ENCODE measurements at places on chromosomes 5 and 9.

DNA sequence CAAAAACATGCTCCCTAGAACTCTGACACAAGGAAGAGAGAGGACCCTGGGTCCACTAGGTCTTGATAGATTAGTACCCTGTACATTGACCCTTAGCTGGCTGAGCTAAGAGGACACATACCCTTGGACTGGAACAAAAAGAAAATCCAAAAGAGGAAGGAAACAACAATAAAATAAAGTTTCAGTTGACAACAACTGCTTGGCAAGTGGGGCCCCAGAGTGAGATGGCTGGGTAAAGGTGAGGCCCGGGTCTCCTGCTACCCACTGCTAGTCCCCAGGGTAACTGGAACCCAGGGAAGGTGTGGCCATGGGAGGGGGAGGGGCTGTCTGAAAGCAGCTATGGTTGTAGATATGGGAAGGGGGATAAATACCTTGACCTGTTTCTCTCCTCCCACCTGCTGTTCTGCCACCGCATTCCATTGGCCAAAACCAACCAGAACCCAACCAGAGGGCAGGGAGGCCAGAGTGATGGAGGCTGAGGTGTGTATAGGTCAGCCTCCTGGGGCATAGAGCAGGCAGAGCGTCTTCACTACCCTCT lies 11.7 kb downstream of the TAL2 start:
- no peak for DNase-seq

DNA sequence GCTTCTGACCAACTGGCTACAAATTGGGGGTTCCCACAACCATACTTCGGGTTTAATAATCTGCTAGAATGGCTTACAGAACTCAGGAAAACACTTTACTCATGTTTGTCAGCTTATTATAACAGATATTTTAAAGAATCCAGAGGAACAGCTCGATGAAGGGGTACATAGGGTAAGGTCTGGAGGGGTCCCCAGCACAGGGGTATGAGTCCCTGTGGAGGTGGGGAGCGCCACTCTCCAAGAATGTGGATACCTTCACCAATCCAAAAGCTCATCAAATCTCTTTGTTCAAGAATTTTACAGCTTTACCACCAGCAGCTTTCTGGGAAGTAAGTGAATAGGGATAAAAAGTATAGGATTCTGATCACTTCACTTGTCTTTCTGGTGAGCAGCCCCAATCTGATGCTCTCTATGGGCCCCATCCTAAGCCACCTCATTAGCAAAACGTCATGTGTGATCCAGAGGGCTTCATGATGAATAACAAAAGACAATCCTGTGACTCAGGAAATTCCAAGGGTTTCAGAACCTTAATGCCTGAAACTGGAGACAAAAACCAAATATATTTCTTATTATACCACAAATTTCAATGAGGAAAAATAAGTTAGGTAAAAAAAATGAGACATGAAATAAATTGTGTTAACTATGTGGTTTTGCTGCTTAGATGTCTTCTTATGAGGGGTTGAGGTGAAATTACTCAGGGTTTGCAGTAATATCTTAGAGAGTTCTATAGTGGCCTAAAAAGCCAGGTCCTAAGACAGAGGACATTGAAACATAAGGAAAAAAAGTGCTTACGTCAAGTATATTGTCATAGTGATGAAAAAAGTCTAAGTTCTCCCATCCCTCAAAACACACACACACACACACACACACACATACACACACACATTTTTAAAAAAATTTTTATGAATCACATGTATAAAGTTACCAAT lies 290.5 kb downstream of the ANXA1 start:
- no peak for DNase-seq

DNA sequence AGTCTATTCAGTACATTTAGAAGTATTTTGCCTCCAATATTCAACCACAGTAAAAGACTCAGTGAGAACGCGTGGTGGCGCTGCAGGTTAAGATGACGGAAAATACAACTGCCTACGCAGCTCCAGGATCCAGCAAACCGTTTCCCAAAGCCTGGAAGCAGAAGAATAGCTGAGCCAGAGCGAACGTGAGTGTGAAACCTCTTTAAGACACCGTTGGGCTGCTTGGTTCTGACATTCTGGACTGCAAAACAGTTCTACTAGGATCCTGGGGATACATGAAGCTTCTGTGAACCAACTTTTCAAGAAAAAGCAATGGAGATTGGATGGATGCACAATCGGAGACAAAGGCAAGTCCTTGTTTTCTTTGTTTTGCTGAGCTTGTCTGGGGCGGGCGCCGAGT lies at the start of gene PCDHB16:
TSS of gene PCDHB16 (plus strand) at position 140 of the 400 bp plus-strand sequence. CDS start at position 313, 173 bp downstream.
- DNase-seq: no peak

- DNase-seq: no peak
Observed at GRCh38 chr5:132639706-132640130, 18.3 kb upstream of the IL13 start.

DNA sequence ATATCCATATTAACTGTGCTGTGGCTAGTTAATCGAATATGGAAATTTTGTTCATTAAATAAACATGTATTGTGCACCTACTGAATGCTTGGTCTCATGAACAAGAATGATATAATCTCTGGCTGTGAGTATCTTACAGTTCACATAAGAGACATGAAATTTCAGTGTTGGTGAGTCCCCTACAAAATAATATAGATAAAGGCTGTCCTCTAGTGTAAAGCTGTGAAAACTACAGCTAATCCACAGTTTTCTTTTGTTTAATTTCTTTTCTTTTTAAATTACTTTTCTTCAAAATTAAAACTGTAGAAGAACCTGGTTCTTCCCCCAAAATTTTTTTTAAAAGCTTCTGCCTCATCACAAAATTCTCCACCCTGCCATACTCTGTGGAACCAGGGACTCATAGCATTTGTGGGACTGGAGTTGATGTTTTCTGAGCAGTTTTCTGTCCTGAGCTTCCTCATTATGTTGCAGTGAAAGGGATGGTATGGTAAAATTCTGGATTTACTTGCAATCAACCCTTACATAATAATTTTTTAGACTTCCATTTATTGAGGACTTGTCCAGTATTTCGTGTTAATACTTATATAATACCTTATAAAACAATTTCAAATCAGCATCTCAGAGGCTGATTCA lies 135.0 kb downstream of the STK32A start:
- DNase-seq: no peak

DNA sequence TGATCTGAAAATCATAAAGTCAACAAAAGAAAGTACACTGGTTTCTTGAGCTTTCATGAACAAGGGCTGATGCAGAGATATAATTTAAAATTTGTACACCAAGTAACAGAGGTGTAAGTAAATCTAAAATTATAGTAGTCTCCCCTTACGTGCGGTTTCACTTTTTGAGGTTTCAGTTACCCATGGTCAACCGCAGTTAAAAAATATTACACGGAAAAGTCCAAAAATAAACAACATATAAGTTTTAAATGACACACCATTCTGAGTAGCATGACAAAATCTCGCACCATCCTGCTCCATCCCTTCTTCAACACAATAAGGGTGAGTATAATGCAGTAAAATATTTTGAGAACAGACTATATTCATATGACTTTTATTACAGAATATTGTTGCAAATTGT lies 54.4 kb downstream of the AUH start:
- DNase-seq: no peak

- DNase-seq: no peak
Observed at GRCh38 chr9:130713286-130713960, 19.8 kb downstream of the EXOSC2 start.

- DNase-seq: no peak
Observed at GRCh38 chr9:74760031-74760700, 127.6 kb downstream of the TRPM6 start.

DNA sequence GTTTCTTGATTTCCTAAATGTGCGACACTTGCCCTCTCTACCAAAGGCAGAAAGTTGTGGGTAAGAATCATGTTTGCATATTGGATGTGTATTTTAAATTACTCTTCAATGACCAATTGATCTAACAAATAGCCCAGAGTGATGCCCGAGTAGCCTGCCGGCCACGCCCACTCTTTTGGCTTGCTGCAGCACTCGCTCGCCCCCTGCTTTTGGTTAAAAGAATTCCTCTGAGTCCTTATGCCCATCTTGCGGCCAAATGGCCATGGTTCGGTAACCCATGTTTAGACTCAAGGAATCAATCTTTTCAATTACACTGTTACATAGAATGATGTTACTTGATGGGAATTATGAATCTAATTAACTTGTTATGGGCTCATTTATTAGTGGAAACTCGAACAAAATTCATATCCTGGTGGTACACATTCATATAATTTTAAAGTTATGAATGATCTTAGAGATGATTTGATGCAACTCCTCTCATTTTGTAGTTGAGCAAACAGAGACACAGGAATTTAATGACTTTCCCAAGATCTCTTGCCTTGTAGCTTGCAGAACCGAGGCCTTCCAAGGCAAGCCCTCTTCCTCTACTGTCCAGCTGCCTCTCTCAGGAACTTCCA lies 36.5 kb downstream of the PPIC start:
- peak; percentile 38 for DNase-seq

GRCh38 chr9:1051210-1051583 lies 1.0 kb downstream of the DMRT2 start:
- DNase-seq: no peak

- DNase-seq: no peak
Observed at GRCh38 chr5:170300361-170301013, 2.9 kb upstream of the LCP2 start.

GRCh38 chr9:123089040-123089439 lies 55.6 kb downstream of the GPR21 start:
- DNase-seq: no peak

DNA sequence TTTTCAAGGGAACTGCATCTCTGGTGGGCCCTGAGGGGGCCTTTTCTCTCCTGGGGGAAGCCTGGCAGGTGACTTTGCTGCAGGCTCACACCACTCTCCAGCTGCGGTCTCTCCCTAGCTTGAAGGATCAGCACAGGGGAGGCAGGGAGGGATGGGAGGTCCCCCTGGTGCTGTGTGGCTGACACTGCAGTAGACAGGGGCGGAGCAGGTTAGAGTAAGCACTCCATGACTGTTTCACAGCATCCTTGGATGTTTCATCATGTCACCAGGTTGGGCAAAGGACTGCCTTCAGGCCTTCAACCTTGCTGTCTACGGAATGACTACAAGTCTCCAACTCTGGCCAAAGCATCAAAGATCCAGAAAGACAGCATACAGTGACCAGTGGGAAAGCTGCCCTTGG lies 470.7 kb downstream of the CDK5RAP2 start:
- peak; percentile 7 for DNase-seq
